ENCODE measurements at places on chromosomes 1 and 21. TPM values are rescaled to one million over a fixed set of nuclear protein-coding genes. Genes with fewer than 3 reads are reported as not detected.

The RORC gene
- total RNA-seq: 0.15 TPM

The REN gene
- total RNA-seq: not detected

The DNAJC28 gene
- 1.3 TPM for total RNA-seq

The OR6K3 gene
- not detected for total RNA-seq

The IL19 gene
- not detected for total RNA-seq

The CR1L gene
- total RNA-seq: not detected

The DIRAS3 gene
- total RNA-seq: 1.3 TPM

The FGR gene
- 0.17 TPM for total RNA-seq

The EPS15 gene
- total RNA-seq: 79.1 TPM

The IFI44 gene
- total RNA-seq: 31.1 TPM

The MROH7 gene
- 0.50 TPM for total RNA-seq

The RGL1 gene
- total RNA-seq: 25.3 TPM

The C1orf141 gene
- not detected for total RNA-seq

The LCE1C gene
- not detected for total RNA-seq

The LAPTM5 gene
- not detected for total RNA-seq

The AGT gene
- total RNA-seq: 2.0 TPM

The SLC2A5 gene
- total RNA-seq: 2.0 TPM

The IGSF21 gene
- total RNA-seq: not detected

The S100A16 gene
- total RNA-seq: 277 TPM

The S100A9 gene
- total RNA-seq: not detected

The COL11A1 gene
- total RNA-seq: 2.5 TPM

The CDC7 gene
- 7.3 TPM for total RNA-seq

The FHAD1 gene
- 0.33 TPM for total RNA-seq

The MARK1 gene
- 0.17 TPM for total RNA-seq

The AHCYL1 gene
- 49.6 TPM for total RNA-seq

The NEXN gene
- 13.1 TPM for total RNA-seq

The FUBP1 gene
- total RNA-seq: 111 TPM

The F3 gene
- total RNA-seq: 3.8 TPM

The ATAD3B gene
- 15.1 TPM for total RNA-seq

The DNAJC6 gene
- 0.83 TPM for total RNA-seq

The MKNK1 gene
- total RNA-seq: 24.6 TPM

The LCE2C gene
- total RNA-seq: not detected

The SYNC gene
- total RNA-seq: 136 TPM

The NGF gene
- 10.1 TPM for total RNA-seq

The COL9A2 gene
- total RNA-seq: 7.1 TPM

The OR14A2 gene
- not detected for total RNA-seq

The GBP7 gene
- not detected for total RNA-seq

The TBX19 gene
- 2.0 TPM for total RNA-seq

The ADAM30 gene
- not detected for total RNA-seq

The TNFRSF1B gene
- 43.0 TPM for total RNA-seq

The MCOLN2 gene
- 3.5 TPM for total RNA-seq

The SELL gene
- total RNA-seq: 0.15 TPM

The DSTYK gene
- total RNA-seq: 35.2 TPM

The KISS1 gene
- total RNA-seq: 1.7 TPM

Measured in smooth muscle cell of trachea (primary cell).